ENCODE measurements at places on chromosomes 6 and 20. TPM values are rescaled to one million over a fixed set of nuclear protein-coding genes. Genes with fewer than 3 reads are reported as not detected.

- DNase-seq, result no peak
These were observed 185.6 kb downstream of the GPX5 start for GRCh38 chr6:28711325-28711724.

DNA sequence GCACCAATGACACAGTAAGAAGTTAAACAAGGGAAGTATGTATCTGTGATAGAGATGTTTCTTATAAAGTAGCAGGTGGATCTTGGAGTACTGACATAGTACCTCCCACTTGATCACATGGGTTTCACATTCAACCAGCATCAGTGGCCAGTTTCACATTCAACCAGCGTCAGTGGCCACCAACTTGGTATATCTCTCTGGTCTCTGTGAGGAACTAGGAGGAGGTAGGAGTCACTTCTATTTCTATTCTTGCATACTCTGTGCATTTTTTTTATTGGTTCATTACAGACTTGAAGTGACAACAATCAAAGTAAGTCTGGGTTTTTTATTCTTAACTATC, 200.3 kb upstream of the SIM1 start:
- no peak for DNase-seq

DNA sequence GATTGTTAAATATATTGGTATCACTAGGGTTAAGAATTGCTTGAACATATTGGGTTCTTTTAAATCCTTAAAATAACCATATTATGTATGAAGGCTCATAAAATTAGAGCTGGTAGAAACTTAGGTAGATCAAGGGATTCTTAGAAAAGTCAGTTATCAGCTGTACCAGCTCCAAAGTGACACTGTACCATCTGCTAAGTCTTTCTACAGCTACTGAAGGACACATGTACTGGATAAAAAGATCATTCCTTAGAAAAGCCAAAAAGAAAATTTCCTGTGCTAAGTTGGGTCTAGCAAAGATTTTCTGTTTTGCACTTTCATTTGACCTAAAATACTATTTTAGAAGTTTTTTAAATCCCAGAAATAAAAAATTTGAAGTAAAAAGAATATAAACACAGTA, 130.4 kb downstream of the CD164 start:
- DNase-seq, result no peak

DNA sequence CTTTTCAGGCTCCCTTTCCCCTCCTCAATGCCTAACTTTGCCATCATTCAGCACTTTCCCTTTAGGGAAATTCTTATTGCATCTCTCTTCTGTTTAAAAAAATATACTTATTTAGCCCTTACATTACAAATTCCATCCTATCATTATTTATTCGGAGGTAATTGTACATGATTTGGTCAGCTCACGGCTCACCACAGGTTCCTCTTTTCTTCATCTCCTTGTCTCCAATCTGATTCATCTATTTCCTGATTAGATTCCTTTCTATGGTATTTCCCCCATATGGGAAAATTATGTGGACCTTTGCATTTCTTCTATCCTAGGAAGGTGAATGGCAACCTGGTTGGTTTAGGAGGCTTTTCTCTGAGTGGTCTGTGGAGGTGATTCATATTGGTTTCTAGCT, 12.9 kb upstream of the EMILIN3 start:
- DNase-seq, result no peak

GRCh38 chr6:3876866-3877265, 27.7 kb downstream of the FAM50B start:
- no peak for DNase-seq

DNA sequence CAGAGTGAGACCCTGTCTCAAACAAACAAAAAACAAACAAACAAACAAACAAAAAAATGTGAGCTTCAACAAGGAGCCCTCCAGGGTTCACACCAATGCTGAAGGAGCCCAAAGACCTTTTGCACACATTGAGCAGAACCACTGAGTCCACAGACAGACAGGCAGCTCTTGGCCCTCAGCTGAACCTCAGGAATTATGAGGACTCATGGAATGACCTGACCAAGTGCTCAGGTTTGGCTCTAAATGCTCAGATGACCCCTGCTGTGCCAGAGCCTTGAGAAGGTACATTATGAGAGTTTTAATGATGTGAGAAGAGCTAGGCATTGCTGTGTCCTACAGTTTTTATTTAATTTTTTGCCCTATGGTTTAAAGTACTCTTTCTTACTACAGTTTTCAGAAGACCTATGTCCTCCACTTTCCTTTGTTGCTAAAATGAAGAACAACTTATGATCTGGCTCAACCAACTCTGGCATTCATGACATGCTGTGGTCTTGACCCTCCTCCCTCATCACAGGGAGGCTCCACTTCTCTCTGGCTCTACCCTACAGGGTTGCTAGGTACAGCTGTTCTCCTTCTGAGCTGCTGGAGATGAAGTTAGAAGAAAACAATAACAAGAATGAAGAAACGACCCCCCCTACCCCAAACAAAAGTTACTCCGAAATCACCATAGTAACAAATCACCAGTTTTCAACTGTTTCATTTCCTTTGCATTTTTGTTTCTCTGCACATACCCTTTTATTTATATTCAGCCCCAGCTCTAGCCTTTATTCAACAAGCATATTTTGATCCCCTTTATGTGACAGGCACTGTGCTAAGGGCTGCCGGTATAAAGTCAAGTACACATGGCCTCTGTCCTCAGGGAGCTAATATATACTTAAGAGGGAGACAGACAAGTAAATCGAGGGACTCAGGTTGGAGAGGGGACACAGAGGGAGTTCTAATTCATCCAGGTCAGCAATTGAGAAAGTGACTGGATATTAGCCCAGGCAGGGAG, 128.7 kb upstream of the TRAF3IP2 start:
- no peak for DNase-seq

- DNase-seq, result no peak
These were observed 59.8 kb downstream of the FAM120B start for GRCh38 chr6:170366248-170366960.

DNA sequence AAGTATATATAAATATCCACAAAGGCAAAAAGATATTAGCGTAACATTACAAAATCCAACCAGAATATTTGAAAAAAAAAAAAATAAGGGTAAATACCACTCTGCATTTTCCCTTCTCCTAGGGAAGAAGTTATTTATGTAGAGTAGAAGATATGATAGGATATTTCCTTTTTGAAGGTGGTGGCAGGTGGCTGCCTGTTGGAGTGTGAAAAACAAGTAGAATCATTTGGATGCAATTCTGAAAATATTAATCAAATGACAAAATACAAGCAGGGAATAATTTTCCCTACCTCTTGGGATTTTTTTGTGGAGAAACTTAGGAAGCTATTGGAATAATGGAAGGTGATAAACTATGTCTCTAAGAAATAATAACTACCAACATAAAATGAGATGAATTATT, 62.5 kb upstream of the OGFRL1 start:
- peak; percentile 92 for DNase-seq

DNA sequence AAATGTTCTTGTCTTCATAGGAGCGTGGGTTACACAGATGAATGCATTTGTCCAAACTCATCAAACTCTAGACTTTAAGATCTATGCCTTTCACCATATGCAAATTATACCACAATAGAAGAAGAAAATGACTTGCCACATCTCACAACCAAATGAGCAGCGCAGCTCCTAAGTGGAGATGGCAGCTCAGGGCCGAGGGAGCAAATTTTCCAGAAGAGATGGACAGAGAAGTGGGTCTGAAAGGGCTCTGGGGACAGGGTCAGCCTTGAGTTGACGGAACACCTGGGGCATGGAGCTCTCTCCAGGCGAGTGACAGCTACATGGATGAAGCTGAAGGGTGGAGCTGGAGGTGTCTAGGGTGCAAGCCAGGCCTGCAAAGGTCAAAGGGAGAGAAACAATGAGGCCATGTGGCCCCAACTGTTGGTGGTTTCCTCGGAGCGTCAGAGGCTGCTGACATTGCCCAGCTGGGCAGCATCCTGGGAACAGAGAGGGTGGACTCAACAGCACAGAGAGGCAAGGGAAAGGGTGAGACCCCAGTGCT, 228.3 kb downstream of the NRN1 start:
- no peak for DNase-seq

The ZNFX1 gene
- total RNA-seq, result 12.3 TPM

The FAM50B gene
- total RNA-seq, result not detected

The AVP gene
- not detected for total RNA-seq

The ATP6V1G2 gene
- total RNA-seq, result 4.9 TPM

The SIRPB2 gene
- not detected for total RNA-seq

The GJA10 gene
- not detected for total RNA-seq
